Pancreas (tissue), 10 donors: ENCODE measurements at places on chromosomes 7 and 10. TPM values are rescaled to one million over a fixed set of nuclear protein-coding genes. Genes with fewer than 3 reads are reported as not detected.

DNA sequence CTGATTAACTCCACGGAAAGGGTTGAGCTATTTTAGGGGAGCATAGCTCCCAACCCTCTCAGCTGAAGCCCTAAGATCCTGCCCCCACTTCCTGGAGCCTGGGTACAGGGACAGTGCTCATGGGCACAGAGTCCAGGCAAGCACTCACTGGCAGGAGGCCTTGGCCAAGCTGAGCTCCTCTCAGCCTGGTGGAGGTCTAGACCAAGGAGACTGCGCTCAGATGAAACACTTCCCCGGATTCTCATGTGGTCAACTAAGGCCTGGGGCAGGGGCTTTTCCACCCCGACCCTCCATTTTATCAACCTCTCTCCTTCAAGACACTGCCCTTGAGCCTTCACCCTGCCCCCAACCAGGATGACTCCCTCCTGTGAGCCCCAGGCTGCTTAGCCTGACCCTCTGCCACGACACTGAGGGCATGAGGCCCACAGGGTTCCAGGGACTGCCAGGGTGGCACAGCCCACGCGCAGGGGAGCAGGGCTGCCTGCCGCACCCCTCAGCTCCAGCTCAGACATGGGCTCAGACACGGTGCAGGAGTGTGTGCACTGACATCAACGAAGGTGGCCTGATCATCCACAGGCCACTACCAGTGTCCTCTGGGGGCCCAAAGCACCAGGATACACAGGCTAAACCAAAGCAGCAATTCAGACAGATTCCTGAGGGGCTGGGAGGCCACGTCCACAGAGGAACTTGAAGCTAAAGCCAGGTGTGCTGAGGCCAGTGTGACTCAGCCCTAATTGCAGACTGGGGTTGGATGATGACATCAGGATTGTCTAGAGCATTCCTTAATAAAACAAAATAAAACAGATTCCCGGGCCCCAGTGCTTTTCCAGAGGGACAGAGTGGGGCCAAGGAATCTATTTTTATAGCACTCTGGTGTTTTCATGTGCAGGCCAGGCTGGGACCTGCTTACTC, 18.8 kb downstream of the CHAT start:
- no peak overlapping the region for H3K4me3 ChIP-seq
- DNase-seq: no peak
- H3K27ac ChIP-seq: no peak overlapping the region
- no peaks in the 10 kb centered on the region for H3K27me3 ChIP-seq
- no peaks in the 10 kb centered on the region for H3K4me1 ChIP-seq

Gene TRIM74
- 1.4 TPM for total RNA-seq

Gene UCN3
- total RNA-seq: 5.5 TPM

- DNase-seq: peak; percentile 18
- peaks cover 6% of the 10 kb centered on the region for H3K4me1 ChIP-seq
- H3K4me3 ChIP-seq: no peak overlapping the region
- peak overlapping the region; percentile 39 for H3K27ac ChIP-seq
- no peaks in the 10 kb centered on the region for H3K36me3 ChIP-seq
- H3K27me3 ChIP-seq: no peaks in the 10 kb centered on the region
Observed at GRCh38 chr7:116316838-116317628, 106.7 kb downstream of the TES start.

Gene SMO
- 4.1 TPM for total RNA-seq

GRCh38 chr7:115613836-115614235, 416.7 kb downstream of the TFEC start:
- H3K36me3 ChIP-seq: no peaks in the 10 kb centered on the region
- H3K27me3 ChIP-seq: no peaks in the 10 kb centered on the region
- no peak for DNase-seq
- no peak overlapping the region for H3K27ac ChIP-seq

Gene WEE2
- not detected for total RNA-seq

GRCh38 chr10:534047-534566, 155.4 kb downstream of the DIP2C start:
- H3K4me1 ChIP-seq: peaks cover 9% of the 10 kb centered on the region
- no peaks in the 10 kb centered on the region for H3K36me3 ChIP-seq
- H3K27me3 ChIP-seq: no peaks in the 10 kb centered on the region
- DNase-seq: no peak

- no peaks in the 10 kb centered on the region for H3K36me3 ChIP-seq
- no peaks in the 10 kb centered on the region for H3K27me3 ChIP-seq
- no peak for DNase-seq
- peak overlapping the region; percentile 43 for H3K4me3 ChIP-seq
- H3K4me1 ChIP-seq: peaks cover 3% of the 10 kb centered on the region
Observed at GRCh38 chr7:139340808-139341057, 404 bp upstream of the FMC1 start.

Gene CYP3A7
- 0.19 TPM for total RNA-seq

- H3K4me3 ChIP-seq: no peak overlapping the region
- H3K4me1 ChIP-seq: peaks cover 2% of the 10 kb centered on the region
- no peaks in the 10 kb centered on the region for H3K36me3 ChIP-seq
- no peak overlapping the region for H3K27ac ChIP-seq
Observed at GRCh38 chr10:114026189-114027040, 17.3 kb upstream of the ADRB1 start.

GRCh38 chr10:78972947-78973900, 95.5 kb upstream of the ZMIZ1 start:
- peak; percentile 87 for DNase-seq
- peaks cover 20% of the 10 kb centered on the region for H3K4me1 ChIP-seq
- no peaks in the 10 kb centered on the region for H3K27me3 ChIP-seq
- H3K4me3 ChIP-seq: peak overlapping the region; percentile 33
- peak overlapping the region; percentile 94 for H3K27ac ChIP-seq

GRCh38 chr10:120948889-120949608, 97.9 kb downstream of the WDR11 start:
- peaks cover 6% of the 10 kb centered on the region for H3K27me3 ChIP-seq
- peak; percentile 29 for DNase-seq
- H3K27ac ChIP-seq: no peak overlapping the region

Gene TMEM176B
- total RNA-seq: 26.6 TPM

- no peak overlapping the region for H3K4me3 ChIP-seq
- no peaks in the 10 kb centered on the region for H3K36me3 ChIP-seq
- no peaks in the 10 kb centered on the region for H3K27me3 ChIP-seq
Observed at GRCh38 chr7:131305152-131305551, 22.5 kb upstream of the MKLN1 start.

Gene CTNNA3
- 0.32 TPM for total RNA-seq

- H3K27ac ChIP-seq: no peak overlapping the region
- no peak overlapping the region for H3K4me3 ChIP-seq
- H3K36me3 ChIP-seq: no peaks in the 10 kb centered on the region
- H3K27me3 ChIP-seq: no peaks in the 10 kb centered on the region
- no peak for DNase-seq
- H3K4me1 ChIP-seq: no peaks in the 10 kb centered on the region
Observed at GRCh38 chr10:44897049-44897448, 14.1 kb upstream of the TMEM72 start.

Gene CYTH3
- 5.0 TPM for total RNA-seq

DNA sequence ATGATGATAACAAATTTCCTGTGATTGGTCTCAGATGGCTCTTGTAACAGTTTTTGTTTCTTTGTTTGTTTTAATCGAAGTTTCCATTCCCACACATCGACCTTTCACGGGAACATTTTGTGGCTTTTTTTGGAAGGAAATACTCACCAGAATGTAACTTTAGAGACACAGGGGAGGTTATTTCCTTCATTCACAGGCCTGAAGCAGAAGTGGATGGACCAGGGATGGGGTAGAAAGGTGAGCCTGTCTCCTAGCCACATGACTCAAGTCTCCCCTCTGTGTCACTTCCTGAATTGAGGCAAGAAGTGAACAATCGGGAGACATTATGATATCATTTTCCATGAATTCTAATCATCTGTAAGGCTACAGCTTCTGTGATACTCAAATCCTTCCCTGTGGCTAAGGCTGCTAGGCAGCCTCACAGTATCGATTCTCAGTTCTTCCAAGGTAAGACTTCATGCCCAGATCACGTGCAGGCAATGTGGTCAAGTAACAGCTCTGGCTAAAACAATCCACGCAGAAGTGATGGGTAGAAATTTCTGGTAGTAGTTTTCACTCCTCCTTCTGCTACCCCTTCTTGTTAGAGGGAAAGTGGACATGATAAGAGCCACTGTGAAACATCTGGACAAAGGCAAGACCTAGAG, 203.9 kb upstream of the NEBL start:
- H3K36me3 ChIP-seq: no peaks in the 10 kb centered on the region
- no peak for DNase-seq

GRCh38 chr7:100968650-100969049, 715 bp upstream of the MUC12 start:
- no peak overlapping the region for H3K27ac ChIP-seq
- H3K36me3 ChIP-seq: no peaks in the 10 kb centered on the region
- DNase-seq: no peak
- peaks cover 6% of the 10 kb centered on the region for H3K4me1 ChIP-seq
- H3K27me3 ChIP-seq: peaks cover 20% of the 10 kb centered on the region

Gene ZNF727
- 2.0 TPM for total RNA-seq

Gene TET1
- 1.6 TPM for total RNA-seq

DNA sequence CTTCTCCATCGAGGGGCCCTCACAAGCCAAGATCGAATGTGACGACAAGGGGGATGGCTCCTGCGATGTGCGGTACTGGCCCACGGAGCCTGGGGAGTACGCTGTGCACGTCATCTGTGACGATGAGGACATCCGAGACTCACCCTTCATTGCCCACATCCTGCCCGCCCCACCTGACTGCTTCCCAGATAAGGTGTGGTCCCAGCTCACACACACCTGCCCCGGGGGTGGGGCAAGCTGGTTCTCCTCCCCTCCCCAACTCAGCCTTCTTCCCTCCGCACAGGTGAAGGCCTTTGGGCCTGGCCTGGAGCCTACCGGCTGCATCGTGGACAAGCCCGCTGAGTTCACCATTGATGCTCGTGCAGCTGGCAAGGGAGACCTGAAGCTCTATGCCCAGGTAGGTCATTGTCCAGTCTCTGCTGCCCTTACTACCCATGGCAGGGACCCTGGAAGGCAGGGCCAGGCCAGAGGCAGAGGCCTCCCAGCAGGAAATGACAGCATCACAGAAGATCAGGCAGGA, 11.0 kb downstream of the FLNC start:
- DNase-seq: no peak
- no peaks in the 10 kb centered on the region for H3K36me3 ChIP-seq
- no peaks in the 10 kb centered on the region for H3K27me3 ChIP-seq

DNA sequence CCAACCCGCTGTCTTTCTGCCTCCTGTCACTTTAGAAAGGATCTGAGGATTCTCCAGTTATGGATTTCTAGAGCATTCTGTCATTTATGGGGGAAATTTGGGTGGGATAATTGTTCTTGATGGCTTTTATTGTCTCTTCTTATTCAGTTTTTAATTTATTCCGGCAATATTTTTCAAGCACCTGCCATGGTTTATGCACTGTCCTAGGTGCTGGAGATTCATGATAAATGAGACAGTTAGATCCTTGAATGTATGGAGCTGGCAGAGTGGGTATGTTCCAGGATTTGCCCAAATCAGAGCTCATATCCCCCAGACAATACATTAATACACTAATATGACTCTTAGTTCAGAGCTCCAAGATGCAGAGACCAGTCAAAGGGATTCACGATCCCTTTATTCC, 146.8 kb upstream of the PRKCQ start:
- no peaks in the 10 kb centered on the region for H3K36me3 ChIP-seq
- H3K27me3 ChIP-seq: peaks cover 7% of the 10 kb centered on the region
- H3K4me3 ChIP-seq: no peak overlapping the region
- no peak for DNase-seq

GRCh38 chr10:128001363-128001745, 94.5 kb downstream of the PTPRE start:
- no peak overlapping the region for H3K4me3 ChIP-seq
- H3K27ac ChIP-seq: no peak overlapping the region
- H3K36me3 ChIP-seq: no peaks in the 10 kb centered on the region
- no peak for DNase-seq
- H3K27me3 ChIP-seq: no peaks in the 10 kb centered on the region

DNA sequence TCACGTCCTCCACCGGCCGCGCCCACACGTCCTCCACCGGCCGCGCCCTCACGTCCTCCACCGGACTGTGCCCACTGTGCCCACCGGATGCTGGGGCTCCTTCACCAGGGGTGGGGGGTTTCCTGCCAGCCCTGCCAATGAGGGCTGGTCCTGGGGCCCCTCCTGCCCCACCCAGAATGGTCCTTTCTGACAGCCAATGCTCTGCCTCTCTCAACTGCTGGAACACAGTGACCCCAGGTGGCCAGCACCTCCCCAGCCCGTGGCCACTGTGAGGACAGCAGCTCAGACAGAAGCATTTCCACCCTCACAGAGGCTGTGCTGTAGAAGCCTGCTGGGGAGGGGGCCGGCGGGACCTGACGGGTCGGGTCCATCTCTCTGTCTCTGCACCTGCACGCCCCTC, 90.1 kb upstream of the DNAAF5 start:
- H3K36me3 ChIP-seq: no peaks in the 10 kb centered on the region
- H3K4me3 ChIP-seq: no peak overlapping the region
- no peak overlapping the region for H3K27ac ChIP-seq
- H3K27me3 ChIP-seq: no peaks in the 10 kb centered on the region
- H3K4me1 ChIP-seq: no peaks in the 10 kb centered on the region
- peak; percentile 20 for DNase-seq

Gene LIPJ
- 0.06 TPM for total RNA-seq

Gene GRID1
- total RNA-seq: 1.5 TPM

DNA sequence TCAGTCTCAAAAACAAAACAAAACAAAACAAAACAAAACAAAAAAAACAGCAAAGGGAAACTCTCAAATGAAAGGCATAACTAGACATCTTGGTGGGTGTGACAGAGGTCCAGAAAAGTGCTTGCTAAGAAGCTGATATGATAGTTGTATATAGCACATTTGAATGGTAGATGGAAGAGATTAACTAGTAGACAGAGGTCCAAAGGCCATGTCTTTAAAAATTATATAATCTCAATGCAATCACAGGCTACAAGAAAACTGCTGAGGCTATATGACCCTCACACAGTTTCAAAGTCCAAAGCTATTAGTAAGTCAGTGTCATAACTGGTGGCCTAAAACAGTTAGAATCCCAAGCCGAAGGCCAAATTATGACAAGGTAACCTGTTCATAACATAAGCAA, 15.6 kb upstream of the CUBN start:
- no peak overlapping the region for H3K27ac ChIP-seq
- H3K4me1 ChIP-seq: no peaks in the 10 kb centered on the region
- no peak for DNase-seq
- no peaks in the 10 kb centered on the region for H3K27me3 ChIP-seq
- H3K36me3 ChIP-seq: no peaks in the 10 kb centered on the region

- H3K4me3 ChIP-seq: no peak overlapping the region
- H3K4me1 ChIP-seq: no peaks in the 10 kb centered on the region
- no peak overlapping the region for H3K27ac ChIP-seq
- no peaks in the 10 kb centered on the region for H3K36me3 ChIP-seq
Observed at GRCh38 chr7:8514781-8515519, 81.5 kb downstream of the NXPH1 start.

GRCh38 chr10:119178372-119179119, at the start of gene PRDX3:
PRDX3 (minus strand) TSS chr10:119178812; CDS start chr10:119178790, 22 bp downstream.
- H3K4me1 ChIP-seq: no peaks in the 10 kb centered on the region
- H3K4me3 ChIP-seq: peak within 1 kb of the TSS; percentile 87
- H3K27me3 ChIP-seq: no peaks in the 10 kb centered on the region
- peak; percentile 93 for DNase-seq

Gene PSMC2
- total RNA-seq: 41.8 TPM

GRCh38 chr10:72349438-72349837, 5.3 kb downstream of the DNAJB12 start:
- no peaks in the 10 kb centered on the region for H3K27me3 ChIP-seq
- no peak overlapping the region for H3K27ac ChIP-seq
- peaks cover 13% of the 10 kb centered on the region for H3K4me1 ChIP-seq
- no peak for DNase-seq
- peaks cover 4% of the 10 kb centered on the region for H3K36me3 ChIP-seq

Gene LLCFC1
- not detected for total RNA-seq

GRCh38 chr10:93420091-93420490, 62.0 kb downstream of the MYOF start:
- no peak overlapping the region for H3K4me3 ChIP-seq
- H3K36me3 ChIP-seq: no peaks in the 10 kb centered on the region
- no peak overlapping the region for H3K27ac ChIP-seq
- H3K4me1 ChIP-seq: no peaks in the 10 kb centered on the region
